ENCODE measurements at places on chromosomes 1 and 21.

- no peak for DNase-seq
These were observed 69.2 kb upstream of the SSBP3 start for GRCh38 chr1:54475357-54475881.

DNA sequence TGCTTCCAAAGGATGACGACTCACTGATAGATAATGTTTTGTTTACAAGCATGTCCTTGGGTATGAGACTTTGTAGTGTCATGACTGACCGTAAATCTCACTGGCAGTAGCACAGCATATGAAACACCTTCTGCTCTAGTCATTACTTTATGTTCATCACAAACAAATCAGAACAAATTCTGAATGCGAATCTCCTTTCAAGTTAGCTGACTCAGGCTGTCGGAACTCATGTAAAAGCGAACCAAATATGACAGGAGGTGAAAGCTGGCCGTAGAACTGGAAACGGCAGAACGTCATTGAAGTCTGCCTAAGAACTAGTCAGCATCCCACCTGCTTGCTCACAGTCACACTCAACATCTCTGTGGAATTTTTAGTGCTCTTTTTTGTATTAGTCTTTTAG lies 143.9 kb downstream of the RGS7 start:
- peak; percentile 28 for DNase-seq

GRCh38 chr1:17588048-17588871 lies 48.8 kb downstream of the ARHGEF10L start:
- DNase-seq = peak; percentile 81

- no peak for DNase-seq
These were observed 42.1 kb downstream of the CAMSAP2 start for GRCh38 chr1:200780545-200781369.

GRCh38 chr1:81921851-81922462 lies 121.2 kb downstream of the ADGRL2 start:
- no peak for DNase-seq

Measured in urothelium cell line (cell line).